CD4-positive, alpha-beta T cell treated with Interferon gamma for 1 hour (primary cell): ENCODE measurements at places on chromosomes 2 and 18.

DNA sequence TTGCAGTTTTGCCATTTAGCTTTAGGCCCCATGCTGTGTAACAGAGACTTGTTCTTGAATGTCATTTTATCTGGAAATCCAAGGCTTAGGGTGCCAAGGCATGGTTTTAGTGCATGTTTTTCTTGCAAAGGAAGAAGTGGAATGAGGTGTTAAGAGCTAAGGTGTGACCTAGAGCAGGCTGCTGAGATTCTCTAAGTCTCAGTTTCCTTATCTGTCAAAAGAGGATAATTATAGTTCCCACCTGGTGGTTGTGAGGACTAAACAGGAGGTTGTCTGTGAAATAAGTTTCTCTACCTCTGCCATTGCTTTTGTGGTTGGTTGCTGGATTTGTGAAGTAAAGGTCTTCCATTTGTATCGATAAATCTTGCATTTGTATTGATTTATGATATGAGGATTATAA lies 82.0 kb downstream of the TANC1 start:
- DNase-seq: no peak

DNA sequence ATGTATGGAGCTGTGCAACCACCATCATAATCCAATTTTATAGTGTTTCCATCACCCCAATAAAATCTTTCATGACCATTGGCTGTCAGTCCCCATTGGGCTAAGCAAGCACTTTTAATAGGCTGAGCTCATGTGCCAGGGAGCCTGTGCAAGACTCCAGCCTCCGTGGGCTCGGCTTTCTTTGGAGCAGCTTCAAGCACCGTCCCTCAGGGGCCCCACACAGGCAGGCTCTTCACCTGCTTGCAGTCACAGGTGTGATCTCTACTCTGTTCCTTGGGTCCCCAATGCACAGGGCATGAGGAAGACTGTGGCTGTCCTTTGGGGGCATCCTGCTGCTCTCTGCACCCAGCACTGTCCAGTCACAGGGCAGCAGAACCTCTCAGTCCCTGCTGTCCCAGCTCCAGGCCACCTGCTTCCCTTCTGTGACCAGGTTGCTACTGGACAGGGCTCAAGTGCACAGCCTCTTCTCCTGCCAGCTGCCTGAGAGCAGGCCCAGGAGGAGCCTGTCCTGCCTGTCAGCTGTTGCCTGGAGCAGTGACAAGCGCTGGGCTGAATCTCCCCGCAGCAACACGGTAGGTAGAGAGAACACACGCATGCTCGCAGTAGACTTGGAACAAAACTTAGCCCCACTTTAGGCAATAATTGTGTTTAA lies 40.7 kb upstream of the TMEM131 start:
- DNase-seq: no peak

GRCh38 chr2:80395251-80395650 lies 90.7 kb upstream of the LRRTM1 start:
- DNase-seq: no peak

DNA sequence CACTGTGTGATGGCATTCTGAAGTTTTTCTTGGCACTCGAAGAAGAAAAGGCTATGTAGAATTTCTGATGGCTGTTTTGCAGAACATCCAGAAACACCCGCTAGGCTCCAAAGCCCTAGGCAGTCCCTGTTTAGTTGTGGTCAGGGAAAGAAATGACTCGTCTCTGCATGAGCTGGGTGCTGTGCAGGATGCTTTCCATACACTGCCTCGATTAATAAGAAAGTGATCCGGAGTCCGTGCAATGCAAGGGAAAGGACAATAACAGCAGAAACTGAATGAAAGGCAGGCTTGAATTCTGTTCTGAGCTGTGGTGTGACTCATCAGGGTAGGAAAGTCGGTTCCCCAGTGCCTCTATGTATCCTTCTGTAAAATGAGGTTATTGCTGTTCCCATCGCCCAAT lies 18.7 kb downstream of the MAPRE3 start:
- DNase-seq: no peak

GRCh38 chr2:197079832-197080555 lies 153.5 kb upstream of the PGAP1 start:
- no peak for DNase-seq

DNA sequence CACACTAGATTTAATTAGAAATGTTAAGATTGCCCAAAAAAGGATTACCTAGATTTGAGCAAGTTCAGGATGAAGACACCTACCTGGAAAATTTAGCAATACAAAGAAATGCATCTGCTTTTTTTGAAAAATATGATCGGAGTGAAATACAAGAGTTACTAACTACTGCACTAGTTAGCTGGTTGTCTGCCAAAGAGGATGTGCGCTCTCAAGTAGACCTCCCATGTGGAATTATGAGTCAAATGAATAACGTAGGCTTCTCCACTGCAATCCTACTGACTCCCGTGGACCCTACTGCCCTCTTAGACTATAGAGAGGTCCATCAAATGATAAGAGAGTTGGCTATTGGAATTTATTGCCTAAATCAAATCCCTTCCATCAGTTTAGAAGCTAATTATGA lies 2.0 kb downstream of the ANKAR start:
- no peak for DNase-seq
